ENCODE measurements at places on chromosomes 12 and 14.

GRCh38 chr12:15318841-15319240 is 3.5 kb upstream of the PTPRO start:
- no peak for DNase-seq

GRCh38 chr12:18224745-18225144 is 36.6 kb upstream of the PIK3C2G start:
- DNase-seq = no peak

DNA sequence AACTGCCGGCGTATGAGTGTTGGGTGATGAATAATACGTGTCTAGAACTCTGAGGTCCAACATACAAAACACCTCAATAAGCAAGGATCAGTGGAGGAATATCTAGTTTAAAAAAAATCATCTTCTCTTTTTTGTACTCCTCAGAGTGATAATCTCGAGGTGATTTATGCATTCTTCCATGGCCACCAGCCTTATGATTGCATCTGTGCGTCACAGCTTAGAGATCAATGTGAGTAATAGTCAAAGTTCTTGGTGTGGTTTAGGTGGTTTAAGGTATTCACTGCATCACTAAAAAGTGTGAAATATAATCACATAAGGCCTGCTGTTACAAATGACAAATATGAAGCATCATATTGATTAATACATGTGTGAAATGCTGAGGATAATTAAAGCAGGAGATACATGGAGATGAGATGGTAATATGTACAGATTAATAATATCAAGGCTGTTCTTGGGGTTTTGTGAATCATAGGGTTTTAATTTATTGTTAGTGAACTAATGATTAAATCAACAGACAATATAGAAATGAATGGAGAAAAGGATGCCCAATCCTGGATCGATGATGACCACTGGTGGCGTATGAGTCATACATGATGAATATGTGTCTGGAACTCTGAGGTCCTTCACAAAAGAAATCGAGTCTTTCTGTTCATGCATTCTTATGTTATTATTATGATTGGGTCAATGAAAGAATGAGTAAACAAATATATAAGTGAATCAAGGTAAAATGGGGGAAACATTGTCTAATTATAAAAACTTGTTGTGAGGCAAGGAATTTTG is 68.8 kb upstream of the RTL1 start:
- no peak for DNase-seq

- no peak for DNase-seq
Measured at GRCh38 chr12:82880442-82880901, 193.8 kb downstream of the TMTC2 start.

DNA sequence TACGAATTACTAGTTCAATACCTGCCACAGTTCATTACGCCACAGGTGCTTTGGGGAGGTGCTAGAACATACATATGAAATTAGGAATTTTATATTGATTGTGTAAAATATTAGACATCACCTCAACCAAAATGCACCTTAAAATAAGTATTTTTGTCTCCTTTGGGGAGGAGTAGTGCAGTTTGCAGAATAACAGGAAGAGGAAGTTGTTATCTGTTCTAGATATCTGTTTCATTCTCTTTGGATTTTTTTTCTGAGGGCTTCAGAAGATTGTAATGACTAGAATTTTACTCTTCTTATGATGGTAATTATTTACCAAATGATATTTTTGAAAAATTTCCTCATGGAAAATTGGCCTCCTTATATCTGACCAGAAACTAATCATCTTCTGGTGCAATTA is 9.9 kb upstream of the GYS2 start:
- DNase-seq = no peak

DNA sequence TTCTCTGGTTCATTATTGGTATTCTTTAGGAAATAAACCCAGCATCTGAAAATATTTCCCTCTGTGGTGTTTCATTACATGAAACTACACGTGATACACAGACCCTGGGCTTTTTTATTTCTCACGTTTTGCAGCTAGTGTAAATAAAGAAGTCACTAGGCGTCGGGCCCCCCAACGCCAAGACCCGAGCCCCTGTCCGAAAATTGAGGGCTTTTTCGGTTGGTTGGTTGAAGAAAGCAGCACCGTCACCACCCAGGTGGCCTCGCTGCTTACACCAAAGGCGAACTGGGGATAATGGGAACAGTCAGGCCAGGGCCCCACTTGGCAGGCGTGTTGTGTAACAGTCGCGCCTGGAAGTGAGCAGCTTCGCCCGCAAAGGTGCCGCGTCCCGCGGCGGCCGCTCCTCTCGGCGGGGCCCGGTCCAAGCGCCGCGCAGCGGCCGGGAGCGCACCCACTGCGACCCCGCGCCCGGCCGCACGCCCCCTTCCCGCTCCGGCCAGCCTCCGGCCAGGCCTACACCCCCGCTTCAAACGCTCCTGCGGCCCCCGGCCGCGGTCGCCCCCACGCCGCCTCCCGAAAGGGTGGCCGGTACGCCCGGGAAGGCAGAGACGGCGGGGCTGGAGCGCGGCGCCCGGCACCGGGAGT is 1.2 kb downstream of the DUSP16 start:
- peak; percentile 65 for DNase-seq

DNA sequence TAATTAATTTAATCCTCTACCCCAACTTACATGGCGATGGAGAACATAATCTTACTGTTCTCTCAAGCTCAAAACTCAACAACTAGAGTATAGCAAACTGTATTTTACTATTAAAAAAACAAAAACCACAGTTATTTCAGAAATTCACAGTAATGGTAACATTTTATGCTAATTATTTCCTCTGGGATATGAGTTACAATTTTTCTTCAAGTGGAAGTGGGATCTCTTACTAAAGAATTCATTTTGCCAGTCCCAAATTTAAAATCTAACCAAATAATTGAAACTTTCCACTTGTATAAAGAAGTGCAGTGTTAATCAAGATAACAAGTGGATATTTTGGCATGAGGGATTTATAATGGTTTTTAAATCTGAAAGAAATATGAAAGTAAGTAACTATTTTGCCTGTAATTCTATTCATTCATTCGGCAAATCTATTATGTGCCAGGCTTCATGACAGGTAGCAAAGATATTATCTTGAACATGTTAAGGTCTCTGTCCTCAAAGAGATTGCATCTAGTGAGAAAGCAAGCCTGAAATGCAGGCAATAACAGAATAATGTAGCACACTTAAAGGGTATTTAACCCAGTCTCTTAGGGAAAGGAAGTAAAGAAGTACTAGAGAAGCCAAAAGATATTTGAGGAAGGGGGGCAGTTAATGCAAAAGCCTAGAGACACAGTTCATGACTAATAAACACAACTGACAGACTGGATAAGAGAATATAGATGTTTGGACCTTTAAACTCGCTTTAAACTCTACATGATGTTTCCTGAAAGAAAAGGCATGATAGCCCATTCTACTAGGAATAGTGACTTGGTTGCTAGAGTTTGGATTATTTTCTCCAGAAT is 44.0 kb downstream of the TAOK3 start:
- DNase-seq = no peak

GRCh38 chr12:47095446-47096236 is 15.9 kb upstream of the AMIGO2 start:
- no peak for DNase-seq

DNA sequence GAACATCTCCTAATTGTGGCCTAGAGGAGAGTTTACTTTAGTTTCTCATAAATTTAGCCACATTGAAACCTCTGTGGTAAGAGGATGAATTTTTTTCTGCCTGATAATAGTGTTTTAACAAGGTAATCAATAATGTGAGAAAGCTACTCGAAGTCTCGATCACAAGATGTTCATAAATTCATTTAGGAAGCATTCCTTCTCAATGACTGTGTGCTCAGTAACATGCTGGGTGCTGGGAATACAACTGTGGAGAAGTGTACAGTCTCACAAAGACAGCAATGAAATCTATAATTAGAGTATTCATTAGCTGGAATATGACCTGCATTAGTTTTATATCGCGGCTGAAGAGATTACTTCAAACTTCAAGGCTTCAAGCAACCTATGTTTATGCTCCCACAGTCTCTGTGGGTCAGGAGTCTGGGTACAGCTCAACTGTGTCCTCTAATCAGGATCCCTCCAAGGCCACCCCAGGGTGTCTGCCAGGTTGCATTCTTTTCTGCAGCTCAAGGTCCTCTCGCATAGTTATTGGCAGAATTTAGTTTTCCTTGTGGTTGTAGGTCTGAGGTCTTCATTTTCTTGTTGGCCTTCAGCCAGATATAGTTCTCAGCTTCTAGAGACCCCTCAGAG is 167.6 kb downstream of the ANO4 start:
- DNase-seq = no peak

DNA sequence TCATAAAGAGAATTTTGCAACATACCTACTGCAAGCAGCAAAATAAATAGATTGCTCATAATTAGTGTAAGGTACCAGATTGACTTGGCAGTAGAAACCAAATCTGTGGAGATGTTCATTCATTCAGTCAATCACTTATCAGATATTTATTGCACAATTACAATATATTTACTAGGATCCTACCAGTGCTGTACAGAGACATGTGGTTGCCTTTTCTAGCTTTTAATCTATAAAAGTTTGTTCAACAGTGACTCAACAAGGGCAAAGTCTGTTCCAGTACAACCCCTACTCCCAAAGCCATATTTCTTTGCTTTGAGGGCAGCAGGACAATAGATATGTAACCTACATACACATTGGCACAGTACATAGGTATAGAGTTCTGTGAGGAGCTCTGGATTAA is 27.3 kb downstream of the ABCD2 start:
- no peak for DNase-seq

DNA sequence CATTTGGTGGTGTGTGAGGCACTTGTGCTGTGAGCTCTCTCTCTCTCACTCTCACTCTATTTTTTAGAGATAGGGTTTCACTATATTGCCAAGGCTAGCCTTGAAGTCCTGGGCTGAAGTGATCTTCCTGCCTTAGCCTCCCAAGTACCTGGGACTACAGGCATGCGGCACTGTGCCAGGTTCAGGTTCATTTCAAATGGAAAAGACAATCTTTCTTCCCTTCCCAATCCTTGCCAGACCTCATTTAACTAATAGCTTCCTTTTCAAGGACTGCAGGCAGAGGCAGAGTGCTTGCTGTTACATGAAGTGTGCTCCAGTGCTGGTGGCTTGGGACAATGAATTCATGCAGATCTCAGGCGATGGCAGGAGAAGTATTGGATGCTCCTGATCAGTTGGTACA is 73.2 kb upstream of the BICD1 start:
- DNase-seq = no peak

DNA sequence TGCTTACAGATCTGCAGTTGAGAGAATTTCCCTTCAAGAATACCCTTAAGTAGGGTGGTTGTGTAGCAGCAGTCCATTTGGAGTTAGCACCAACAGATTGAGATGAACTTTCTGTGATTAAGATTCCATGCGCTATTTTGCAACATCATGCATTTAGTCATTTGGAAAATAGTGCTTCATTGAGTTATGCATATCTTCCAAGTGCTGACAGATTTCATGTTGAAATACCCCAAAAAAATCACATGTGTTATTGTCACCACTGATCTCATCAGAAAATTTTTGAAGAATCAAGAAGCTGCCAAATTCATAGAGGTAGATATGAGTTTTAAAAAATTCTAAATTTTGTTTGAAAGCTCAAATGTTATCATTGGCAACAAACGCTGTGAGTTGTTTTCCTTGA is 35.5 kb upstream of the OSBPL8 start:
- DNase-seq = no peak

DNA sequence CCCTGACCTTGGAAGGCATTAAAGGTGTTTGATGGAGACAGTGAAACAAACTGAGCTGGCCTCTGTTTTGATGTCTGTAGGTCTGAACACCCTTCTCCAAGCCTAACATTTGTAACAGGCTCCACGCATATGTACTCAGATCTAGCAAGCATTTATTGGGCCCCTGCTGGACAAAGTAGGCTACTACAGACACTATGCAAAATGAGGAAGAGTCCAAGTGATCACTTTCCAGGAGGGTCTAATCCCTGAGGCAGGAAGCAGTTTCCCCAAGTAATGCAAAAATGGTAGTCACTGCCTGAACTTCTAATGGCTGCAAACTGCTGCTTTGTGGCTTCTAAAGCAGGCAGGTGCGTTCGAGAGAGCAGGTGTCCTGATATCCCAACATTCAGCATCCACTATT is 405.8 kb downstream of the MED13L start:
- peak; percentile 24 for DNase-seq

DNA sequence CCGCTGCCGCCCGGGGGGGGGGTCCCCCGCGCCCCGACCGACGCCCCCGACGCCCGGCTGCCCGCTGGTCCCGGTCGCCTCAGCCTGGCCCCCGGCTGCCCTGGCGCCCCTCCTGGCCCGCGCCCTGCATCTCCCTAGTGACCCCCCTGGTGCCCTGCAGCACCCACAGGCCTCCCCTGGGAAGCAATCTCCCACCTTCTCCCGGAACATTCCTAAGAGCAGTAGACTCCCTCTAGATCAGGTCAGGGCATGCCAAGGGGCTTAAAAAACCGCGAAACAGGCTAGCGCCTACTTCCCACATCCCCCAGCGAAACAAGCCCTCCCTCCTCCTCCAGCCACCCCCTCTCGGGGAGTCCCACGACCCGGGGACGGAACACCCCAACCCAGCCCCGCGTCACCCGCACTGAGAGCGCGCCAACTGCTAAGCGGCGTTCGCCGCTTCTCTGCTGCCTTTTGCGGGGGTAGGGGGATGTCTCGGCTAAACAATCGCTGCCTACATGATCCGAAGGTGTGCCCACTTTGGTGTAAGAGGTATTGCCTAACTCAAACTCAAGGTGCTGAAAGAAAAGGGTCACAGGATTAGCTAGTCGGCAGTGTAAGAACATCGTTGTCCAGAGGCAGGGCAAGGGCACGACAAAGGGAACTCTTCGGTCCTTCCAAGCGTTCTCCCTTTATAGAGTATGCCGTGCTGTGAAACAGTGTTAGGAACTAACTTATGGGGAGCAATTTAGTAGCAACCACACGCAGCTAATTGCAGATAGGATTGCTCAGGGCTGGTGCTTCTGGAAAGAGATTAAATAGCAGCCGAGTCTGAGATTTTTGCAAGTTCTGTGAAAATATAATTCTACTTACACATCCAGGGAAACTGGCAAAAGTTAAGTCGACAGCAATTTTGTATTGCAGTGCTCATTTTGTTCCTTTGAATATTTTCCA is 619 bp upstream of the NTN4 start:
- DNase-seq = peak; percentile 29

GRCh38 chr12:66380769-66381535 is 78.7 kb downstream of the HELB start:
- DNase-seq = no peak

DNA sequence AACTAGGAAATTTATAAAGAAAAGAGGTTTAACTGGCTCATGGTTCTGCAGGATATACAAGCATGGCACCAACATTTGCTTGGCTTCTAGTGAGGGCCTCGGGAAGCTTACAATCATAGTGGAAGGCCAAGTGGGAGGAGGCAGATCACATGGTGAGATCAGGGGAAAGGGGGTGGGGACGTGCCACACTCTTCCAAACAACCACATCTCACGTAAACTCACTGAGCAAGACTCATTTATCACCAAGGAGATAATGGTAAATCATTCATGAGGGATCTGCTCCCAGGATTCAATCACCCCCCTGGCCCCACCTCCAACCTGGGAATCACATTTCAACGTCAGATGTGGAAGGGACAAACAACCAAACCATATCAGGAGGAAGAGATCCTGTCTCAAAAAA is 35.8 kb downstream of the NUMB start:
- no peak for DNase-seq

DNA sequence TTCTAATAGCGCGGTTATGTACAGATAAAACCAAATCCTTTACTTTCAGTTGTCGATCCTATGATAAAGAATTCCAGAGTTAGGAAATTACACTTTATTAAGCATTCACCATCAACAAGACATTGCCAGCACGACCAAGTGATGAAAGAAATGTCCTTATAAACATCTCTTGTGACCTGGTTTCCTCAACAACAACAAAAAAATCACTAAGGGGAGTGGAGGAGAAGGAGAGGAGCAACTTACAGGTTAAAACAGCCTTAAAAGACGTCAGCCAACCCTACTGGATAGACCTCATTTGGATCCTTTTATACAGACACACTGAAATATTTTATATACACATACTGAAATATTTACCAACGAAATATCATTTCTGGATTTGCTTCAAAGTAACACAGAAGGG is 22.8 kb downstream of the SART3 start:
- no peak for DNase-seq
